GM06990 (cell line): ENCODE measurements at places on chromosomes 1 and 21.

DNA sequence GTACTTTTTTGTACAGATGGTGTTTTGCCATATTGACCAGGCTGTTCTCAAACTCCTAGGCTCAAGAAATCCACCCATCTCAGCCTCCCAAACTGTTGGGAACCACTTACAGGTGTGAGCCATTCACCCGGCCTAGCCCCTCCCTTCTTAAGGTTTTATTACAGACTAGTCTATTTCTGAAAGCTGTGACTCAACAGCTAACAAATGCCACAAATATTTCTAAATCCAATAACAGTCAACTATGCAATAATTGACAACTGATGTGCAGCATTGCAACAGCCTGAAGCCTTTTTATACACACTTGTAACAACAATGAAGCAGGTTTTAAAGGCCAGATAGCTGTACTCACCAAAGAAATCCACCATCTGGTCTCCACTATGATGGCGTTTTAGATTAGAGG lies 51.4 kb downstream of the GRIK1 start:
- DNase-seq, result no peak

DNA sequence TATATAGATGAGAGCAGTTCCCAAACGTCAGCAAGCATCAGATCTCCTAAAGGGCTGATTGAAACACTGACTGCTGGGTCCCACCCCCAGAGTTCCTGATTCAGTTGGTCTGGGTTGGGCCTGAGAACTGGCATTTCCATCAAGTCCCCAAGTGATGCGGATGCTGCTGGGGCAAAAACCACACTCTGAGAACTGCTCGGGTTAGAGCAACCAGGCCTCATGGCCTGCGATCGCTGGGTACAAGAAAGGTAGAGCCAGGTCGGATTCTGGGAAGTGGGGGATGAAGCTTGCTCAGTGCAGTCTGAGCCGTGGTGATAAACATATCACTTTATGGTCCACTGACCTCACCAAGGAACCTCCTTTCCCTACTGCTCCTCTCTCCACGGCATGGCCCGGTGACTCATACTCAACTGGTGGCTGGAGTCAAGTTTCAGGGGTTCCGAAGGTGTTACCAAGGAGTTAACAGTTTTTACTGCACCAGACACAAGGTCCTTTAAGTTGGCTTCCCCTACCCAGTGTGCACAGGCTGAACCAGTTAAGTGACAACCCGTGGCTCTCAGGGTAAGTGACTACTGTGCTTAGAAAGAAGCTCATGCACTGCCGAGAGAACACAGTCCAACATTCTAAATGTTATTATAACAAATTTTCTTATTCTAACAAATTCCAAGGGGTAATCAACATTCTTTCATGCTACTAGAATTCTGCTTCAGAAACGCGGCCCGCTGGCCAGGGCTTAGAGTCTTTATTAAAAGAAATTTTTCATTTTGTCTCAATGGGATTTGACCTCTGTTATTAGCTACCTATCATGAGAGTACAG lies 153.5 kb downstream of the TGFBR3 start:
- no peak for DNase-seq

- no peak for DNase-seq
Measured at GRCh38 chr1:164688791-164689190, 129.8 kb downstream of the PBX1 start.

DNA sequence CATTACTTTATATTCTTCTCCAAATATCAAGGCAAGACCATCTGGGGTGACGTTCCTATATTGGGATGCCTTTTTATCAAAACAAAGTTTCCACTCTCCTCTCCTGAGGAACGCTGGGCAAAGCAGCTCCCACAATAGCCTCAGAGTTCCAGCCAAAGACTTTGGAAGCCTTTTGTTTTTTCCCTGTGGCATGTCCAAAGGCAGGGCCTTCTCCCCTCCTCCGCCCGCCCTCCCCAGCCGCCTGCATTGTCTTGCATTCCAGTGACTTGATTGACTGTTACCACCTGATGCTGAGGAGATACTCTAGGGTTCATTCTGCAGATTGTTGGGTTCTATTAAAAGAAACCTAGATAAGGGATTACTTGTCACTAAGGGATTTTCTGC lies 43.5 kb downstream of the PROX1 start:
- no peak for DNase-seq

DNA sequence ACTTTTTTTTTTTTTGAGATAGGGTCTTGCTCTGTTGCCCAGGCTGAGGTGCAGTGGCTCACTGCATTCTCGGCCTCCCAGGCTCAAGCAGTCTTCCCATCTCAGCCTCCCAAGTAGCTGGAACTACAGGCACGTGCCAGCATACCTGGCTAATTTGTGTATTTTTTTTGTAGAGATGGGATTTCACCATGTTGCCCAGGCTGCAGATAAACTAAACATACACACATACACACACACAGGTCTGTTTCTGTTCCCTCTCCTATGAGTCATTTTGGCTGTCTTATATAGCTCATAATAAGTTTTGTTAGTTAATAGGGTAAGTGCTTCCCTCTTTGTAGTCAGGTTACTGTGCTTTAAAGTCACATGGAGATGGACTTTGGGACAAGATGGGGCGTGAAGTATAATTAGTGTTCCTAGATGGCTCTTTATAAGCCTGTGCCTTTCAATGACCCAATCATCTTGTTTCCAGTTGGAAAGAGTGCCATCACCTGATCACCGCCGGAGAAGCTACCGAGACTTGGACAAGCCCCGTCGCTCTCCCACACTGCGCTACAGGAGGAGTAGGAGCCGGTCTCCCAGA lies 9.1 kb downstream of the PRPF38A start:
- DNase-seq, result no peak

DNA sequence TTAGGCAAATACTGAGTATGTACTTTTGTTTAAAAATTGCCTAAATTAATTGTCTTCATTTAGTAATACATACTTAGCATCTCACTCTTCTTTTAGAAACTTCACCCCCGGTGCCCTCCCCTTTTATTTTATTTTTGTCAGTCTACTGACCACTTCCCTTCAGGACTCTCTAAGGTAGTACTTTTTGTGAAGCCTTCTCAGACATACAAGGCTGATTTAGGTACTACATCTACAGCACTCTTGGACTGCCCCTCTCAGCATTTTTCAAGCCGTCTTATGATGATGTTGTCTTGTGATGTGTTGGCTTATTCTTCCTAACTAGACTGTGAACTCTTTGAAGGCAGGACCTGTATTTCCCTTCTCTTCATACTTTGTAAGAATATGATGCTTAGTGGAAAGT lies 24.7 kb downstream of the RPS6KC1 start:
- no peak for DNase-seq

- DNase-seq, result no peak
Measured at GRCh38 chr1:55302972-55303371, 87.8 kb upstream of the USP24 start.

- DNase-seq, result no peak
Measured at GRCh38 chr1:192581131-192581927, 5.8 kb downstream of the RGS1 start.

DNA sequence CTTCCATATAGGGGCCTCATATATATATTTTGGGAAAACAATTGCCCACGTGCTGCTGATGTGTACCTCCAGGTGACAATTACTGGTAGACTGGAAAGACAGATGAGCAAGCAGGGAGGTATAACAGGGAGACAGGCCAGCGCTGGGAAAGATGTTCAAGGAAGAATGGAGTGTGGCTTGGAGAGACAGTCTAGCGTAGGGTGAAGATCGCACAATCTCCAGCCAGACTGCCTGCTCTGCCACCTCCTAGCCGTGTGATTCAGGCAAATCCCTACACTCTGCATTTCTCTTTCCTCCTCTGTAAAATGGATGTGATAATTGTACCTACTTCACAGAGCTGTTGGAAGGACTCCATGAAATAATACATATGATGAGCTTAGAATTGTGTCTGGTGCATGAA lies 66.1 kb downstream of the TMCO4 start:
- no peak for DNase-seq

- no peak for DNase-seq
Measured at GRCh38 chr1:55781944-55782482, 566.8 kb upstream of the USP24 start.

DNA sequence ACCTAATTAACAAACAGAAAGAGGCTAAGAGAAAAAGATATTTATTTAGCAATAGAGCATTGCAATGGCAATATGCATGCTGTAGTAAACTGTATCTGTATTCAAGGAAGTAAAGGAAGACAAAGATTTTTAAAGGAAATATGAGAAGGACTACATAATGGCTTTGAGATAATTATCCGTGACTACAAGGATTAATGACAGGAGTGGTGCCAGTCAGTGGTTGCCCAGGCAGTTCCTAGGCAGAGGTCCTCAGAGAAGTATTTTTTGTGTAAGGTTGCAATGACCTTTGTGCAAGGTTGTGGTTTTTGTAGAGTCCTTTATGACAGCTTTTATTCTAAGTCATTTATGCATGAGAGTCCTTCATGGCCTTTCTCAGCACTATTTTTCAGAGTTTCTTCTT lies 711.1 kb upstream of the CHRM3 start:
- DNase-seq, result no peak

DNA sequence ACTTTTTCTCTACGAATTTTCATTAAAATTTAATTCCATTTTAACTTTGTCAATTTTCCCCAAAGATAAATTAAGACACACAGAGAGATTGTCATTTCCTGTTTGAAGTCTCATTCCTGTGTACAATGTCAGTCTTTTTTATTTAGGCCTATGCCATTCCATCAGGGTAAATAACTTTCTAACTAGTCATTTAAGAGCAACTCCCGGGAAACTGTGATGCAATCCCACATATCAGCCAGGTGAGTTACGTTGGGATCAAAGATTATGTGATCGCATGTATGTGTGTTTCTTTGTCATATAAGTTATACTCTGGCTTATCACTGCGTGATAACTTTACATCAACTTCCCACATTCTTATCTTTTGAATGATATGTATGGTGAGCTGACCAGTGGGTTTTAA lies 86.1 kb upstream of the S1PR1 start:
- DNase-seq, result no peak

GRCh38 chr1:111271464-111271801 lies 19.2 kb upstream of the CHIA start:
- no peak for DNase-seq

- no peak for DNase-seq
Measured at GRCh38 chr21:31609081-31609480, 50.4 kb upstream of the SOD1 start.

DNA sequence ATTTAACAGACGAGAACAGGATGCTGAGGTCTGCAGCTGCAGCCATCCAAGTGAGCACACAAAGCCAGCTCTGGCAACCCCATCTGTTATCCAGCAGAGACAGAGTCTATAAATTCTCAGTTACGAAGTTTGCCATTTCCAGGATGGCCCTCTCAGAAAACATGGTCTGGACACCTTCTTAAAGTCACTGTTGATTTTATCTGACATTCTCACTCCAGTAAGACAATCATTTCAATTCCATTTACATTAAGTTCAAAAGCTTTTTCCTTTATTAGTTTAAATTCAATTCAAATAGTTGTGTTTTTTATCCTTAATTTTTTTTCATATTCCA lies 125.5 kb downstream of the DMRTB1 start:
- no peak for DNase-seq

DNA sequence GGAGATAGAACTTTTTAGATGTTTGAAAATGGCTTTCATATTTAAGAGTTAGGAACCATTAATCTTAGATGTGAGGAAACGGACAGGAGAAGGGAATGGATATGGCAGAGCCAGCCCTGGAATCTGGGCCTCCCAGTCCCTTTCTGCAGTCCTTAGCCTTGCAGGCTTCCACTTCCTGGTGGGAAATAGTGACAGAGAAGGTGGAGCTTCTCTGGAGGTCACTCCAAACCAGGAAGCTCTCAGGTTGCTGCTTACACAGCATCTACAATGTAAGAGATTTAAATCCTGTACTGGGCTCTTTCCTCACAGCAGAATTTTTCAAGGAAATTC lies 2.5 kb downstream of the S100A11 start:
- DNase-seq, result no peak

DNA sequence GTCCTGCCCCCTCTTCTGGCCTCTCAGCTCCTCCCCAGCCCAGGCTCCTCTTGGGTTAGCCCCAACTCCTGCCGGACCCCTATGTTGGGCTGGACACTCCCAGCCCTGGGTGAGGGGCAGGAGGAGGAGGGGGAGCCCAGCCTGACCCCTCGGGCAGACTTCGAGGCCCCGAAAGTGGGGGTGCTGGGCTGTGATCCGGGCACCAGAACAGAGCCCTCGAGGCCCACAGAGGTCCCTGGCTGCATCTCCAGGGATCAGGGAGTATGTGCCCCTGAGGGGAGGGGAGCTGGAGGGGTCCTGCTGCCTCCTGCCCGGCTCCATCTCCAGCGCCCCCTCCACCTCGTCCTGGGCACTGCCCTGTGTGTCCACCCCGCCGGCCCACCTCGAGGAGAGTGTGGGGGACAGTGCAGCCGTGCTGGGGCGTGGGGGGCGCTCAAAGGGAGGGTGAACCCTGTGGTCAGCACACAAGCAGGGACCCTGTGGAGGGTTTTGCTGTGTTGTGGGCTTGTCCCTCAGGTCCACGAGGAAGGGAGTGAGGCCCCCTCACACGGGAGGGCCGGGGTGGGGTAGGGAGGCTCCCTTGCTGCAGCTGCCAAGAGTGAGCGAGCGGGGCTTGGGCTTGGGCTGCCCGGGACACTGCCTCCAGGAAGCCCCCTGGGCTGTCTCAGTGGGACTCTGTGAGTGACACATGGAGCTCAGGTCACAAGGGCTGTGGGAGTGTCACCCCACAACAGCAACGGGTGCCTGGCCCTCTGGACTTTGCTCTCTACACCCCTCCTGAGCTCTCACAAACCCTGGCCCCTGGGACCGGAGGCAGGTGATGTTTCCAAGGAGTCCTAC lies 54.4 kb downstream of the COL18A1 start:
- DNase-seq, result no peak

DNA sequence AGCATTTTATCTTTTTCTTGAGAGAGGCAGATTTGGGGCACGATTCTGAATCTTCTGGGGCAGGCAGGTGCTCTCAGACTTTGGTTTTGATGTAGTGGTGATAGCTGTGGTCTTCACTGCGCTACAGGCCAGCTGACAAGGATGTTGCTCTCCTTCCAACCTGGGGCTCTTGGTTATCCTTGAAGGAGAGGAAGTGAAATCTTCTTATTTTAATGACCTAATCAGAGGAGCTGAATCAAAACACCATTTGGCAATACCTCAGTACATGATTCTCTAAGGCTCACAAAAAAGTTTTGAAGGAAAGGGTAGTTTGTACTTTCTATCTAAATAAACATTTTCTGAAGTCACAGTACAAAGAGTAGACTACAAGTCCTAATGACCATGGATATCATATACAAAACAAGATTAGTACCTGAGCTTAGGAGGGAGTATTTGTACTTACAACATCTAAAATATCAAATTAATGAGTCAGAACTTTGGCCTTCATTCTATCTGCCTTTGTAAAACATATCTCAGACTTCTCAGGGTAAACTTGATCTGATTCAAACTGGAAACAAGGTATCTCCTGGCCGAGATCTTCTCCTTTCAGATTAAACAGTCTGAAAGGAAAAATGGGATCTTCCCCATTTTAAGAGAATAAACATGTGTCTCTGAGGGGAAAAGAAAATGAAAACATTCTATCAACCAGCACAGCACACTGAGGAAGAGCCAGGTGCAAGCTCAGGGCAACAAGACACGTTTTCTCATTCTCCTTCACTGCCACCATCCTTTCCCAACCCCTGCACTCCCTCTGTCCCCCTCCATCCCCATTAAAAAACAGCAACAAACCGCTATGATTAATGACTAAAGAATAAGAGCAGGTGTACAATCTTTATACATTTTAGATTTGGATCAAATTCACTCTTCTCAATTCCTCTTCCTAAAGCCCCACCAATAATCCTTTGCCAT lies 69.2 kb downstream of the SH3GLB1 start:
- no peak for DNase-seq

GRCh38 chr1:221735999-221736398 lies 5.9 kb downstream of the DUSP10 start:
- no peak for DNase-seq
